ENCODE measurements at places on chromosomes 3 and 15.
A peak's percentile ranks its signal among the peaks of the same experiment; 100 is the strongest.

- no peaks in the 10 kb centered on the region for H3K36me3 ChIP-seq
- H3K4me3 ChIP-seq, result no peak overlapping the region
- H3K27ac ChIP-seq, result no peak overlapping the region
- no peaks in the 10 kb centered on the region for H3K27me3 ChIP-seq
- peaks cover 1% of the 10 kb centered on the region for H3K4me1 ChIP-seq
- DNase-seq, result no peak
These were observed 13.6 kb downstream of the PDZRN3 start for GRCh38 chr3:73611176-73611575.

DNA sequence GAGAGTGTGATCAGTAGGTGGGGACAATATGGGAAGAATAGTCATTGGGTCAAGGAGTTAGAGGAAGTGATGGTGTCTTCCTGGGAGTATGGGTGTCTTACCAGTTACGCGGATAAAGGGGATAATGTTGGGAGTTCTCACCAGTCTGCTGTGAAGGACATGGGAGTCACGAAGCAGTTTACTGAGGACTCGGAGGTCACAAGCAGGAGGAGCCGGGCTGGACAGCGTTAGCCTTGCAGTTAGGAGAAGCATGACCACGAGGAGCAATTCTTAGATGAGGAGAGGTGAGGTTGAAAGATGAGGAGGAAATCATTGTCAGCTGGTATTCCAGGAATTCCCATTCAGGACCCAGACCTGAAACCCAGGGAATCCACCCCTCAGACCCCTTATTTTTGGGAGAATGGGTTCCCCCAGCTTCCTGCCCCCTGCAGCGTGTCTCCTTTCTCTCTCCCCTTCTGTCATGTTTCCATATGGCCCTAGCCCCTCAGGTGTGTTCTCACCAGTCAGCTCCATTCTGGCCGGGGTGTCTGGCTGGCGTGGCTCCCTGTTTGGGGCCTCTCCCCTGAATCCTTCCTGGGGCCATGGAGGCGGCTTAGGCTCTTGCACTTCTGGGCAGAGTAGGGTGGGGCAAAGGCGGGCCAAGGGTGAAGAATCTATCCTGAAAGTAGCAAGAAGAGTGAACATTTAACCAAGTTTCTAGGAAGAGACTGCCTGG is 2.1 kb downstream of the THPO start:
- no peak overlapping the region for H3K27ac ChIP-seq
- no peak for DNase-seq
- H3K36me3 ChIP-seq, result no peaks in the 10 kb centered on the region
- H3K4me1 ChIP-seq, result peaks cover 4% of the 10 kb centered on the region
- H3K4me3 ChIP-seq, result no peak overlapping the region

- H3K4me1 ChIP-seq, result no peaks in the 10 kb centered on the region
- H3K27me3 ChIP-seq, result no peaks in the 10 kb centered on the region
- H3K4me3 ChIP-seq, result no peak overlapping the region
- no peaks in the 10 kb centered on the region for H3K36me3 ChIP-seq
These were observed 342.4 kb upstream of the KCNMB2 start for GRCh38 chr3:178193846-178194245.

DNA sequence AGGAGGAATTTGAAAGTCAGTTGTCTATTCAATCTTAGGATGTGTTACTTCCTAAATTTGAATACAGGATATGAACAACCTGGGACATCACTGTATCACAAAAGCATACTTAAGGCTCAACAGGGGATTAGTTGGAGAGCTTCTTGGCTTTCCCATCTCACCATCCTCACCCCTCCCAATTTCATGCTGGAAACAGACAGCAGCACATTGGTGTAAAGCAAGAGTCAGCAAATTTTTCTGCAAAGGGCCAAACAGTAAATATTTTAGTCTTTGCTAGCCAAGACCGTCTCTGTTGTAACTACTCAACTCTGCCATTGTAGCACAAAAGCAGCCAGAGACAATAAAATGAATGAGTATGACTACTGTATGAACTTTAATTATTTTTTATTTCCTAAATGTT is 94.9 kb downstream of the ERC2 start:
- no peaks in the 10 kb centered on the region for H3K4me1 ChIP-seq
- H3K36me3 ChIP-seq, result no peaks in the 10 kb centered on the region
- DNase-seq, result no peak
- H3K27me3 ChIP-seq, result no peaks in the 10 kb centered on the region

GRCh38 chr3:22045882-22046281 is 294.9 kb upstream of the ZNF385D start:
- H3K27ac ChIP-seq, result no peak overlapping the region
- H3K4me3 ChIP-seq, result no peak overlapping the region
- no peaks in the 10 kb centered on the region for H3K36me3 ChIP-seq
- H3K4me1 ChIP-seq, result no peaks in the 10 kb centered on the region

GRCh38 chr15:65981837-65982626 is 112.7 kb downstream of the RAB11A start:
- no peaks in the 10 kb centered on the region for H3K36me3 ChIP-seq
- no peak overlapping the region for H3K27ac ChIP-seq
- H3K4me3 ChIP-seq, result no peak overlapping the region
- H3K4me1 ChIP-seq, result no peaks in the 10 kb centered on the region
- peaks cover 57% of the 10 kb centered on the region for H3K27me3 ChIP-seq
- peak; percentile 56 for DNase-seq

DNA sequence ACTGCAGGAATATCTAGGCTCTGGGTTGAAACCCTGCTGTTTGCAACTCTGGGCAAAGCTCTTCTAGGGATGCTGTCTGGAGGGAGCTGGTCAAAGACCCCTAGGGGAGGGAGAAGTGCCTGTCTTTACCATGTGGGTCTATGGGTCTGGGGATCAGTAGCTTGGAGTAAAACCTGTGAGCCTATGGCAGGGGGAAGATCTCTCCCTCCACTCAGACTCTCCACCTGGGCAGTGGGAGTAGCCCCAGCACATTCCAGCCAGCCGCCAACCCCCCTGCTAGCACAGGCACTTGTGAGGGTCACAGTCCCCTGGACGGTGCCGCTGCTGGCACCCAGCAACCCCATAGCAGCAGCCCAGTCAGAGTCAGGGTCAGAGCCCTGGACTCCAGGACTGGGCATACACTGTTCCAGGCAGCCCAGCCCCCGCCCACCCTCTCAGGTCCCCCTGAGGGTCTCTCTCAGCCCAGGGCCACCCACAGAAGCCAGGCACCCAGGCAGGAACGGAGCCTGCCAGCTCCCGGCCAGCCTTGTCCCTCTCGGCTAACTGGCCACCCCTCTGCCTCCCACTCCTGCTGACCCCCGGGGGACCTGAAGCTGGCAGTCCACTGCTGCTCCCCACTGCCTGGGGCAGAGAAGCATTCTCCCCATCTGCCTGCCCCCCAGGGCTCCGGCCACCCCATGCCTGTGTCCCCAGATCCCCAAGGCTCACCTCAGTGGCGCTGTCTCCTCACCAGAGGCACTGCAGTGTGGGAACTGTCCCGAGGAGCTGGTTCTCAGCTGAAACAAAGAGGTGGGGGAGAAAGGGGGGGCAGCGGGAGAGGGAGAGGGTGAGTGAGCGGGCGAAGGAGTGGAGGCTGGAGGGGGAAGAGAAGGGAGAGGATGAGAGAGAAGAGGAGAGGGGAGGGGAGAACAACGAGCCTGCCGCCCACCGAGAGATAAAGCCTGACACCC is 10.8 kb downstream of the GLYCTK start:
- no peaks in the 10 kb centered on the region for H3K27me3 ChIP-seq
- DNase-seq, result peak; percentile 71
- H3K4me3 ChIP-seq, result no peak overlapping the region
- H3K36me3 ChIP-seq, result no peaks in the 10 kb centered on the region
- peaks cover 15% of the 10 kb centered on the region for H3K4me1 ChIP-seq
- no peak overlapping the region for H3K27ac ChIP-seq

DNA sequence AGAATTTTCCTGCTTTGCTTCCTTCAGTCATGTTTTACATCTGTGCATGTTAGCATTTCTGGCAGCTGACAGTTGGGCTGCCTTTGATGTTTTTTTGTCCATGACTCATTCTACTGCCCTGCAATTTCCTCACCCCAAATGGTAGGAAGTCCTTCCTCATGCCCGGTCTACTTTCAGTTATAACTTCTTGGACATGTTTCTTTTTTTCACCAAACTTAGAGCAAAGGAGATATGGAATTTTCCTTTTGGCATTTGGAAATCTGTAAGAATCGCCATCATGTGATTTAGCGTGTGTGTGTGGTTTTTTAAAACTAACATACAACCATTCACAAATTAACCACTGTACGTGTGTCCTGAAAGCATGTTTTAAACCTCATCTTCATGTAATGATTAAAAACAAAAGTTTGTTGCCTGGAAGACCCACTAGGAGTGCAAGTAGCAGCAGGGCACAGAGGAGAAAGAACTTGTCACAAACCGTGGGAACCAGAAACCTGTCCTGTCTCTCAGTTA is 430.7 kb upstream of the CFAP20DC start:
- H3K27me3 ChIP-seq, result no peaks in the 10 kb centered on the region
- H3K36me3 ChIP-seq, result no peaks in the 10 kb centered on the region
- H3K4me3 ChIP-seq, result no peak overlapping the region
- H3K27ac ChIP-seq, result no peak overlapping the region

DNA sequence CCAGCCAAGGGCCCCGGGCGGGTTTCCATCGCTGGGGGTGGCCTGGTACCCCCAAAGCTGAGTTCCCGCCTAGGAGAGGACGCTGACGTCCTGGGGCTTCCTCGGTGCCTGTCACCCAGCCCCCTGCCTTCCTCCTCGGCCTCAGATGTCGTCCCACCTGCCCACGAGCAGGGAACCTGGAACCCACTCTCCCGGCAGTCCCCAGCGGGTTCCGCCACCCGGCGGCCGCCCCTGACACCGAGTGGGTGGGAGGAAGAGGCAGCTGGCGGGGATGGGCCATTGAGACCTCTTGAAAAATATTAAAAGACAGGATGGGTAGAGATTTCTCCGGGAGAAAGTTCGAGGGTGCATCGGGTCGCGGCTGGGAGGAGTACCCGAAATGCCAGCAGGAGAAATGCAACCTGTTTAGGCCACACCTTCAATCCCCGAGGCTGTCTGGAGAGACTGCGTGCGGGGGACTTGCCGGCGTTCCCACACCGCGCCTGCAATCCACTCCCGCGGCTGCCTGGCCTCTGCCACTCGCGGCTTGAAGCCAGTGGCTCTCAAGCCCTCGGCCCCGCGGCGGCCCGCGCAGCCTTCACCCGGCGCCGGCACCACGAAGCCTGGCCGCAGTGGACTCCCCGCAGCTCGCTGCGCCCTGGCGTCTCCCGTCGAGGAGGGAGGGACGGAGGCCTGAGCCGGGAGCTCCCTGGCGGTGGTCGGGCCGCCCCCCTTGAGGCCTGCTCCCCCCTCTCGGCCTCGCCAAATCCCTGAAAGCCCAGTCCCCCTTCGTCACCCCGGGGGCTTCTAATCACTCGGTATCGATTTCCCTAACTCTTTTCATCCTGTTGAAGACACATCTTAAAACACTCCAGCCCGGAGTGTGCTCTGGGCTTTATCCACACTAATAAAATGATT is 8.6 kb upstream of the NR2F2 start:
- no peaks in the 10 kb centered on the region for H3K4me1 ChIP-seq
- H3K36me3 ChIP-seq, result no peaks in the 10 kb centered on the region
- H3K27me3 ChIP-seq, result peaks cover 15% of the 10 kb centered on the region
- H3K27ac ChIP-seq, result peak overlapping the region; percentile 71
- H3K4me3 ChIP-seq, result peak overlapping the region; percentile 31

DNA sequence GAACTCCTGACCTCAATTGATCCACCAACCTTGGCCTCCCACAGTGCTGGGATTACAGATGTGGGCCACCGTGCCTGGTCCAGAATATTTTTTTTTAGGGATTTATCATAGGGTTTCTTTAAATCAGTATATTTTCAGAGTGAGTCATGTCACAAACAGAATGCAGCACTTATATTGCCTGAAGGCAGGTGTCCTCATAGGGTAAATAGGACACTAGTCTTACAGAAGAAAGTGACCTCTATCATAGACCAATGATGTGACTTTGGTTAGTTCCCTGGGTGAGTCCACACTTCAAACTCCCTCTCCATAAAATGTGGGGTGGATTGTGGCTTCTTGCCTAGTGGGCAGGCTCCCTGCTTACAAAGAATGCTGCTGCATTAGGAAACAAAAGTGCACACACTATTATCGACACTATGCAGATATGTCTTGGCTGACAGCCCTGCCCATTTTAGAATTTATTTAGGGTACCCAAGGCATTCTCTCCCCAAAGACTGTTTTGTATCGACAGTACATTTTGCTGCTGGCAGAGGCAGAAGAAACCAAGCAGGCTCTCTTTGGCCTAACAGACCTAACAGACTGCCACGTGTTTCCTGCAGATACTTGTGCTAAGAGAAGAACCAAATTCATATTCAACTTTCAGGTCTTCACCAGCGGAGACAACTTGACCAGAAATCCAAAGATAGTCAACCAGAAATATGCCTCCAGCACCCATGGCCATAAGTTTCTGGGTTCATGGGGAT is 125.0 kb downstream of the MOBP start:
- no peaks in the 10 kb centered on the region for H3K36me3 ChIP-seq
- H3K4me3 ChIP-seq, result no peak overlapping the region
- H3K27me3 ChIP-seq, result no peaks in the 10 kb centered on the region
- H3K27ac ChIP-seq, result no peak overlapping the region

DNA sequence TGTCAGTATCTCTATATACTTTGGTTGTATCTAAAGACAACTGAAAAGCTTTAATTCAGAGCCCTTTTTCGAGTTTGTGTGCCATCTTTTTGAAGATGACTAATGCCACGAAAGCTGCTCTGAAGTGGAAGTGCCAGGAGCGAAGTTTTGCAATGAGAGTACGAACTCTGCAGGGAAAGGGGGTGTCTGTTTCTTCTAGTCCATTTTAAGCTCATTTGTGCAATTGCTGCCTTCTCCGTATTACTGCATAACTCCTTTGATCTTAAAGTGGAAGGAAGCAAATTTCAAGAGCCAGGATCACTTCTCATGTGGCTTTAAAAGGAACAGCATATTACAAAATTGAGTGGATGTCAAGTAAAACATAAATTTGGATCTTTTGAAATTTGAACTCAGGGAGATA is 245.3 kb downstream of the FEZF2 start:
- H3K27ac ChIP-seq, result no peak overlapping the region
- H3K36me3 ChIP-seq, result no peaks in the 10 kb centered on the region
- H3K27me3 ChIP-seq, result no peaks in the 10 kb centered on the region
- H3K4me3 ChIP-seq, result no peak overlapping the region
- no peaks in the 10 kb centered on the region for H3K4me1 ChIP-seq

DNA sequence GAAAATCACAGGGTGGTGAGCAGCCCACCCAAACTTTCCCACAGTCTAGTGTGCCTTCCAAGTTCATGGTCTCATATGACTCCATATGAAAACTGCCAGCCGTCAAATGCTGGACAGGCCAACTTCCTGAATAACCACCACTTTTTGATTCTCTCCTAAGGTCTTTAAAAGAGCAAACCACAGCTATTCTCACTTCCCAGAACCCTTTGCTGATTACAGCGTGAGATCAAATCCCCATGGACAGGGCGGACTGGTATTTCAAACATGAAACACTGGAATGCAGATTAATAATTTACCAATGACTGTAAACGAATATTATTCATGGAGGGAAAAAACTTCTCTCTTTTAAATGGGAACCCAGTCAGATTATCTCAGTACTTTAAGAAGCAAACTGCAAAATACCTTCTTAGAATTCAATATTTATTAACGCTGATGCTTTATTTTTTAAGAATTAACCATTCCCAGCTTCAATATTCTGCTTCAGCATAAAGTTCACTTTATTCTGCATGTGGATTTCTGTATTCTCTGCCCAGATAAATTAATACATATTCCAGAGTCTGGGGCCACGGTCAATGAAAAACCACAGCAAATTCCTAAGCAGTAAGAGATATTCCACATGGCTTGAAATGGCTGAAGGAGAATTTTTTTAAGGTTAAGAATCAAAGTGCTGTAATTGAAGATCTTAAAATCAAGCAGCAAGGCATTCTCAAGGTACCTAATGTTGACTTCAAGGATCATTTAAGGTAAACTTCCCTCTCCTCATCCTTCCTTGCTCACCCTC is 42.9 kb downstream of the MYO1E start:
- H3K4me1 ChIP-seq, result peaks cover 16% of the 10 kb centered on the region
- no peak overlapping the region for H3K4me3 ChIP-seq
- no peaks in the 10 kb centered on the region for H3K27me3 ChIP-seq
- no peak for DNase-seq

All from left lung (tissue), 14 donors.